NCI-H1092 treated with DMSO at 0.1 percent for 48 hours (cell line): ENCODE measurements at places on chromosomes 12 and 14.
A peak's percentile ranks its signal among the peaks of the same experiment; 100 is the strongest.

GRCh38 chr14:31229009-31229408 lies 21.4 kb upstream of the HECTD1 start:
- no peak for DNase-seq

DNA sequence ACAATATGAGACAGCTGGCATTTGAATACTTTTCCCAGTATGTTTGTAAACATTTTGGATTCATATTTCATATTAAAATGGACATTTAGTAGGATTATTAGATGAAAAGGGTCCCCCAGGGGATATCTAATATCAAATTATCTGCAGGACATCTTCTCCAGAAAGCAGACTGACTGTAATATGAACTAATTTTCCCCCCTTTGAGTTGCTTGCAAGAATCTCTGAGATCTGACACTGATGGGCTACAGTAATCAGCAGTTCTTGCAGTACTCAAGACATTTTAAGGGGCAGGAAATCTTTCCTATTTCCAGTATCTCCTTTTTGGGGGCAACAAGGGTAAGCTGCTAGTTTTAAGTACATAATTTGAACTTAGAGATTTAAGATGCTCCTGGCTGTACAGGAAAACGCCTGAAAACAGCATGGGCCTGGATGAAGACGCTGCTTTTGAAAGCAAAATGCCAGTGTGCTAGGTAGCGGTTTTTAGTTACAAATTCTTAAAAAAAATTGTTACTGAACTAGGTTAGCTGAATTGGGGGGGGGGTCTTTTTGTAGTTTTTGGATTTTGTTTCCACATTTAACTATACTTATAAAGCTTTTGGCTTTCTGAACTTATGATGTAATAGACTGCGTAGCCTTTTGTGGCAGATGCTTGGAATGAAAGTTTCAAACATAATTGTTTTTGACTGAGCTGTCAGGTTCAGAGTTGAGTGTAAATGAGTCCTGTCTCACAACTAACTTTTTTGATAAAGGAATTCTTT lies 2.2 kb downstream of the FRMD6 start:
- no peak for DNase-seq

GRCh38 chr12:124940393-124941169 lies 26.1 kb upstream of the UBC start:
- DNase-seq, result no peak

DNA sequence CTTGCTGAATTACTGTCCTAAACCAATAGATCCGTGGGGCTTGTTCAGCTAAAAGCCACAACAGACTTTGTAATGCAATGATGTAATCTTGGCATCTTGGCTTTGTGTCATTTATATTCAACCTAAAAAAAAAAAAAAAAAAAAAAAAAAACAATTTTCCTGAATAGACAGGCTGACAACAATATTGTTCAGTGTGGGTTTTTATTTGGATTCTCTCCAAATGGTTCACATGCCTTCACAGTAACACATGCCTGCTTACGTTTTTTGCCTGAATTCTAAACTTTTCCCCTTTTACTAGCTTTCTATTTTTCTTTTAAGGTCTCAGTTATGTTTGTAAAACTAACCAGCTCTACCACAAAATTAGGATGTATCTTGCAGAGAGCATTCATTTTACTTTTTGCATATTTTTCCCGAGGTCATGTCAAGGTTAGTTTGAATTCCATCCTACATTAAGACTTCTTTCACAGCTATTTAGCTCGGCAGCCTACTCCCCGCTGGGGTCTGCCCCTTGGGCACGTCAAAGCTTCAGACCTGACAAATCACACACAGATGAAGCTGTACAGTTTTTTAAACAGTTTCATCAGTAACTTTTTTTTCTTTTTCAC lies 213.7 kb upstream of the NPAS3 start:
- no peak for DNase-seq

DNA sequence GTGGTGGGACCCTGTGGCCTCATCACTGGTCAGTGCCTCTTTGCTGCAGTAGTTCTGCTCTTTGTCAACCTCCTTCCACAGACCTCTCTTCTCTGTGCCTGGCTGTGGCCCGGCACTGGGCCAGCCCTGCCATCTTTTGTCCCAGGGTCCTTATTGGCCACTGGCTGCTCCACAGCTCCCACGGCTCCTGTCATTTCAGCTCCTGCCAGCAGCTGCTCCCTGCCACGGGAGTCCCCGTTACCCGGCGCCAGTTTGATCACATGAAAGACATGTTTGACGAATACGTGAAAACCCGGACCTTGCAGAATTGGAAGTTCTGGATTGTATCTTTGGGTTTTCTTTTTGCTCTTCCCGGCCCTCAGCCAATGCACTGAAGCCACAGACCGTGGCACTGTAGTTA lies 35.4 kb downstream of the IL31 start:
- DNase-seq, result no peak

DNA sequence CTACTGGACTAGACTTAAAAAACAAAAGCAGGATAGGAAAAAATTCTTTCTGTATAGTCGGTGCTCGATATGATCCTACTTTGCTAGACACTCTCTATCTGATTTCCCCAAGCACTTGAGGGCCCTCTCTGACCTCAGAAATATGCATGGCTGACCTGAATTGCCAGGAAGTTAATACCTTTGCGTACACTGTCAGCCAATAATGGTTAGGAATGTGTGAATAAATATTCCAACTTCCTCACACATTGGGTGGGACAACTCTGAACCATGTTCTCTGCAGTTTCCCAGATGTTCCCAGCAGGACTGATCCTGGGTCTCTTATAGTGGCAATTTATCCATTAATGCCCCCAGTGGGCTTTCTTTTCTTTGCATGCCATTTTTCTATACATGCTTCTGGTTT lies 20.5 kb upstream of the RPL10L start:
- no peak for DNase-seq

DNA sequence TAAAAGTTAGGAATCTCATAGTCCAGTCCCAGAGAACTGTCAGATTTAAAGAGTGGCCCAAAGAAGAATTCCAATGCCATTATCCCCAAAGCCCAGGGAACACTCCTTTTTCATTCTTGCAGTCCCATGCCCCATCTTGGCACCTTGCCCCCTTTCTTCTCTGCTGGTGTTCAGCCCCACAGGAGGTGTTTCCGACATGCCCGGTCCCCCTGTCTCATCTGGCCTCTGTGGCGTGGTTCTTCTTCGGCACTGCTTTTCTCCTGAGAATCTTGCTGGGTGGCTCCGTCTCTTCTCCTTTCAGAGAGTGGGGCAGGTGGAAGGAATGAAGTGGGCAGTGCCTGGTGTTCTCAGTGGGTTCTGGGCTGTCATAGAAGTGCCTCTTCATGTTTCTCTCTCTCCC lies 64.7 kb downstream of the VCPKMT start:
- DNase-seq, result no peak

GRCh38 chr14:73842851-73843250 lies 8.8 kb upstream of the PTGR2 start:
- DNase-seq, result no peak

DNA sequence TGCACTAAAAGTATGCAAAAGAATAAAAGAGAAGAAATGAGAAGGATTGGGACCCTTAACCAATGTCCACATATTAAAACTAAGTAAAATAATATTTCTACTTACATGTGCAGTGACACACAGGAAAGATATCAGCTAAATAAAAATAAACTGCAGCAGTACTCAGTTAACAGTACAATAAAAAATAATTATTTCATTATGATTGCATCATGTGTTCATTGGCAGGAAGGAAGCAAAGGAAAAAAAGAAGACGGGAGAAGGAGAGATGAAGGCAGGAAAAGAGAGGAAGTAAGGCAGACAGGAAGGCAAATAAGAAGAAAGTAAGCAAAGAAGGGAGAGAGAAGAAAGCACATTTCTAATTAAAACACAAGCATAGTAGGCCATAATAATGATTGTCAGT lies 33.0 kb downstream of the RASSF9 start:
- no peak for DNase-seq

DNA sequence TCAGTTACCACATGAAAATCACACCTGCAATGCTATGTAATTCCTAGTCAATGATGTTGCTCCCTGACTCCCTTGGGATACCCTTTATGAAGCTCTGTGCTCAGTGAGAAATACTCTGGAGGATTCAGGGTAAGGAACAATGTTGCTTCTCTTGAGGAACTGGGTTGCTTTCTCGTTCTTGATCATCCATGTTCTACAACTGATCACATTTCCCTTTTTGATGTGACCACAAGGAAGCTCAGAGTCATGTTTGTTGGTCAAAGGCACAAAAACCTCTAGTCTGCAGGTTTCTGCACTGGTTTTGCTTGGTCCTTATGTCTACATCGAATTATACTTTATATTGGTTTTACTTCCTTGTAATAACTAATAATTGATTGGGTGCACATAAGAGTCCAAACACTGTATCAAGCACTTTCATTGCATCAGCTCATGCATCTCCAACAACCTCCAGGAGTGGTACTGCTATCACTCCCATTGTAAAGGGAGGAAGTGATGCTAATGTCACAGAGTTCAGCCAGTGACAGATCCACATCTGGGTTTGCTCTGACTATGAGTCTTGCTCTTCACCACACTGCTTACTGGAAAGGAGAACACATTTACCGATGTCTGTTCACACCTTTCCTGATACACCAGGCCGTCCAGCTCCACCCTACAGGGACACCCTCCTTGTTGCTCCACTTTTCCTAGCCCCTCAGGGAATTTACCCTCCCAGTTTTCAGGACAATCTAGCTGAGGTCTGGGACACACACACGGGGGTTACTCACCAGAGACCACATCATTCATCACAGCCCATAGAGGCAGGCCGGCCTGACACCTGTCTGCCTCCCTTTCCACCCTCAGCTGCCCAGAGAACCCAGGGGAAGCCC lies 41.0 kb downstream of the CMKLR1 start:
- no peak for DNase-seq

DNA sequence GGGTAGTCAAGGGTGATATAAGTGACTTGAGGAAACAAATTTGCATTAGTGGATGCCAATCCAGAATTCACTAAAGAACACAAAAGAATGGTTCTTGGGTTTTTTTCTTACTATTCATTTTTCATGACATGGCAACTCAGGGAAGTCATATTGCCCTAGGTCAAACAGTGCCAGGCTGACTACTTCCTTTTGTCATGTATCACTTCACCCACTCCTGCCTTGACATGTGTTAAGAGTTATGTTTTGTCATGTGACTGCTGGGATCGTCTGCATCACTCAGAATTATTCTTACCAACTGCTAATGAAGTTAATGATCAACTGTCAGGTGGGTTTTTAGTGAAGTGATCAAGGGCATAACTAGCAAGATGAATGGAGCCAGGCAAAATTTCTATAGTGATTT lies 74.2 kb downstream of the PRORP start:
- no peak for DNase-seq

GRCh38 chr12:49236423-49236822 lies 28.5 kb upstream of the TUBA1C start:
- DNase-seq, result no peak

- DNase-seq, result no peak
Observed at GRCh38 chr14:100786576-100787219, 39.2 kb upstream of the MEG3 start.

DNA sequence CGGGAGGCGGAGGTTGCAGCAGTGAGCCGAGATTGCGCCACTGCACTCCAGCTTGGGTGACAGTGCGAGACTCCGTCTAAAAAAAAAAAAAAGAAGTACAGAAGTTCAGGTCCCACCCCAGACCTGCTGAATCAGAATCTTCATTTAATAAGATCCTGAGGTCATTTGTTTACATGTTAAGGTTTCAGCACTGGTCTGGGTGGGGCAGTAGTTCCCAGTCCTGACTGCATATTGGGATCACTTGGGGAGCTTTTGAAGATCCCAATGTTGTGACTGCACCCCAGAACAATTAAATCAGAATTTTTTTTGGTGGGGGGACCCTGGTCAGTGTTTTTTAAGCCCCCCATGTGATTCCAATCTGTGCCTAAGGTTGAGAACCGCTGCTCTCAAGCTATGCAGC lies 11.7 kb upstream of the COL2A1 start:
- no peak for DNase-seq

- no peak for DNase-seq
Observed at GRCh38 chr14:63986789-63987533, 134.2 kb downstream of the SYNE2 start.

- peak; percentile 65 for DNase-seq
Observed at GRCh38 chr12:52925717-52926595, 21.1 kb upstream of the KRT8 start.

DNA sequence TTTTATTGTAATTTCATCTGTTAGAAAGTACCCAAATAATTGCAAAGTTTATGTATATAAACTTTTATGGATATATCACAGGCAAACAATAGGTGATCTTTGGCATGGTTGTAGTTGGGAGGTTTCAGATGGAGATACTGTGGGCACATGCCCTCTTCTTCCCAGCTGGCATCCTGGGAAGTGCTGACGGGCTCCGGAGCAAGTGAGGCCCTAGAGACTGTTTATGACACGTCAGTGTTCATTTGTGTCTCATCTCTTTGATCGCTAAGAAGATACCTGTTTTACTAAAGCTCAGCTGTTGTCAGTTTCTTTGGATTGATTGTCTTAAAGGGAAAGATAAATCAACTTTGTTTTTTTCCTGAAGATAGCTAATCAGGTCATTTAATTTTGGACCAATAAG lies 287.6 kb downstream of the FBXL14 start:
- DNase-seq, result no peak

GRCh38 chr14:99780690-99781089 lies 12.5 kb upstream of the EML1 start:
- DNase-seq, result no peak

DNA sequence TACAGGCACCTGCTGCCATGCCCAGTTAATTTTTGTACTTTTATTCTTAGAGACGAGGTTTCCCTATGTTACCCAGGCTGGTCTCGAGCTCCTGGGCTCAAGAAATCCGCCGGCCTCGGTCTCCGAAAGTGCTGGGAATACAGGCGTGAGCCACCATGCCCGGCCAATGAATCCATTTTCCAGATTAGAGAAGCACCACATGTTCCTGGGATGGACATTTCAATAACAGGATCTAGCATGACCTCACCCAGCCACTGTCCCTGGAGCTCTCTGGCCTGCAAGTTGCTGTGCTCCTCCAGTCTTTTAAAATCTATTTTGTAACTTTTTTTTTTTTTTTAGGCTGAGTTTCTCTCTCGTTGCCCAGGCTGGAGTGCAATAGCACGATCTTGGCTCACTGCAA lies 2.2 kb downstream of the GPR132 start:
- no peak for DNase-seq

- no peak for DNase-seq
Observed at GRCh38 chr14:26719514-26719913, 121.7 kb upstream of the NOVA1 start.

DNA sequence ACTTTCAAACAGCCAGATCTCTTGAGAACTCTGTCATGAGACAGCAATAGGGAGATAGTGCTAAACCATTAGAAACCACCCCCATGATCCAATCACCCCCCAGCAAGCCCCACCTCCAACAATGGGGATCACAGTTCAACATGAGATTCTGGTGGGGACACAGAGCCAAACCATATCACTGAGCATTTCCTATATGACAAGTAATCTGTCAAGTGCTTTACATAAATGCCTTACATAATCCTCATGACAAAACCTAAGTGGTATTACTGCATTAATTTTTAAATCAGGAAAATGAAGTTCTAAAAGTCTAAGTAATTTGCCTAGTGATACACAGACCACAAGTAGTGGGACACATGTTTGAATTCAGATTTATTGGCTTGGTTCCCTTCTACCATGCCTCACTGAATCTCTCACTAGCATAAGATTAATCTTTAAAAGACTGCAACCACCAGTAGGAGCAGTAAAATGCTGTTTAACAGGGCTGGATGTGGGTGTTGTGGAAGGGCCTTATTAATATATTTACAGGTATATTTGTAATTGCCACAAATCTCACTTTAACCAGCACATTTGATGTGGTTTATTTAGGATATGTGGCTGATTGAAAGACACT lies 323.1 kb upstream of the FBXO33 start:
- no peak for DNase-seq

GRCh38 chr14:96104469-96105057 lies 65.4 kb downstream of the C14orf132 start:
- DNase-seq, result no peak

GRCh38 chr14:58805605-58806409 lies 168.0 kb downstream of the DACT1 start:
- peak; percentile 98 for DNase-seq
